Stimulated activated CD8-positive, alpha-beta memory T cell treated with anti-CD3 and anti-CD28 coated beads, Interleukin-12 subunit alpha, Interleukin-12 subunit beta, amount 100 ng/mL, for 1 hour (primary cell): ENCODE measurements at places on chromosomes 4 and X.
A peak's percentile ranks its signal among the peaks of the same experiment; 100 is the strongest.

- no peak for DNase-seq
Measured at GRCh38 chr4:6471307-6472007, 957 bp downstream of the PPP2R2C start.

DNA sequence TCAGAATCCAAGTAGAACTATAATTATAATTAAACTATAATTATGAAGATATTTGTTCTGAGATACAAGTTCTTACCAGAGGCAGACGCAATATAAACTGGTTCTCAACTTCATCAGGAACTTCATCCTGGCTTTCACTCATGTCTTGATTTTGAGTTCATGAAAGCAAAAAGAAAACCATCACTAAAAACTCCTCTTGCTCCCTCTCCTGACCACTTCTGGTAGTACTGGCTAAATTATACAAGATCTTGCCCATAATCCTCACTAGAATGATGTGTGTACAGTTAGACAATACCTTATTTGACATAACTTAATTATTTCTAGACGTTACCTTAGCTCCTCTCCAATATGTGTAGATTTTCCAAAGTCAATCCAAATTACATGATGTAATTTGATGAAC, 3.7 kb downstream of the TAF7L start:
- no peak for DNase-seq

GRCh38 chr4:41359836-41360213, 103.1 kb downstream of the UCHL1 start:
- no peak for DNase-seq

DNA sequence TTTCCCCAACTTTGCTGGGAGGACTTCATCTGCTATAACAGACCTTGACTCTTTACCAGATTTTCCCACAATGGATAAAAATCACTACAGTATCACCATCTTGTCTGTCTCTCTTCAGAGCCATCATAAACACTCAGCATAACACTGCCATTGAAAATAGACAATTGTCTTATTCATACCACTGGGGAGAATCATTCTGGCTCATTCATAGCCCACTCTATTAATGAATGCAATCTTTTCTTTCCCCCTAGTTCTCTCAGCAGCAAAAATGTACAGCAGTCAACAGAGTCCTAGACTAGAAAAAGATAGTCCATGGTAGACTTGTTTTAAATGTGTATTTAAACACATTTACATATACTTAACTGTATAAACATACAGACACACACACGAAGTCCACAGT, 19.2 kb downstream of the SLC9A7 start:
- no peak for DNase-seq

- no peak for DNase-seq
Measured at GRCh38 chr4:129246910-129247461, 151.0 kb downstream of the C4orf33 start.

DNA sequence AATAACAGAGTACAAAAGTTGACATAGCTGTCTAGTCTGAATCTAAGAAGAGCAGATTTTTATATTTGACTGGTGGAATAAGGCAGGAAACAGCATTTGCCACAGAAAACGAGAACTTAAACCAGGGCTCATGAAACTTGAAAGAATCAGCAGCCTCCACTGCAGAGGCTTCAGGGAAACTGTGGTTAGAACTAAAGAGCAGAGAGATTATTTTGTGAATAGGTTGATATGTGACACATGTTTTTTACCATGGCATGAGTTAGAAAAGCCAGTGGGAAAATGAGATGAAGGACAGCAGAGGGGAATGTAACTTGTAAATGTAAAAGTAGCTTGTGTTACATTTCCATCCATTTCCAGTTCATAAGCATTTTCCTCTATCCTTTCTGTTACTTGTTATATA, 63.7 kb upstream of the CAMK2D start:
- DNase-seq = no peak

- no peak for DNase-seq
Measured at GRCh38 chr4:172898715-172899114, 269.9 kb upstream of the GALNT7 start.

DNA sequence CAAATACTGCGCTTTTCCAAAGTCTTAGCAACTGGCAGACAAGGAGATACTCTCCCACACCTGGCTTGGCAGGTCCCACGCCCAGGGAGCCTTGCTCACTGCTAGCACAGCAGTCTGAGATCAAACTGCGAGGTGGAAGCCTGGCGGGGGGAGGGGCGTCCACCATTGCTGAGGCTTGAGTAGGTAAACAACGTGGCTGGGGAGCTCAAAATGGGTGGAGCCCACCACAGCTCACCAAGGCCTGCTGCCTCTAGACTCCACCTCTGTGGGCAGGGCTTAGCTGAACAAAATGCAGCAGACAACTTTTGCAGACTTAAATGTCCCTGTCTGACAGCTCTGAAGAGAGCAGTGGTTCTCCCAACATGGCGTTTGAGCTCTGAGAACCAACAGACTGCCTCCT, 23.0 kb upstream of the NFKB1 start:
- no peak for DNase-seq

DNA sequence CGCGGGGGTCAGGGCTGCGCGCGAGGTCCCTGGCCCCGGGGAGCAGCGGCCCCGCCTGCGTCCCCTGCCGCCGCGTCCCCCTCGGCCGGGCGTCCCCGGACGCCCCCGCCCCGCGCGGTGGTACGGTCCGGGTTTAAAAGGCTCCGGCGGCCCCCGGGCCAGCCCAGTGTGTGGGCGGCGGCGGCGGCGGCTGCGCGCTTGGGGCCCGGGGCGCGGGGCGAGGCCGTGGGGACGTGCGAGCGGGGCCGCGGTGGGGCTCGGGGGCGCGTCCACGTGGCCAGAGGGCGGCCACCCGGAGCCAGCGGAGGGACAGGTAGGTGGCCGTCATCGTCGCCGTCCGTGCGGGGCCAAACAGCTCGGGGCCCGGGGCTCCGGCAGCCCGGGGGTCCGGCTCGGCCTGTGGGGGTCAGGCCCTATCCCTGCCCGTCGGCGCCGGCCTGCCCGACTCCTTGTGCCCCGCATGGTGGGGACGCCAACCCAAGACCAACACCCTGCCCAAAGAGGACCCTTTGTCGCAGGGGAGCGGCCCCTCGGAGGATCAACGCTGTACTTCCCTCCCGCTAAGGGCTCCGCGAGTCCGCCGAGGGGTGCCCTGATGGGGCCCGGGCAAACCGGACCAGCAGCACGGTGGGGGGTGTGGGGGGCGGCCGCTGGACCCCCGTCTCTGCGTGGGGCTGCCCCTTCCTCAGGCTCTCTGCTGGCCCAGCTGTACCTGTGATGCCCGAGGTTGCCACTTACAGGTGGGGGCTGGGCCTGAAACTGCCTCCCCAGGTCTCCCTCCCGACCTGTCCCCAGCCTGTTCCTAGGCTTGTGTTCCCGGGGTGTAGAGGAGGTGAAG, at the start of gene PLXNA3:
Gene PLXNA3 (plus strand): TSS at position 166 of the 838 bp plus-strand sequence. CDS start 1,903 bp downstream, outside the sequence.
- peak; percentile 44 for DNase-seq

GRCh38 chr4:94833394-94833793, 75.6 kb downstream of the BMPR1B start:
- no peak for DNase-seq

- DNase-seq = no peak
Measured at GRCh38 chr4:146368209-146368608, 153.5 kb downstream of the SLC10A7 start.

DNA sequence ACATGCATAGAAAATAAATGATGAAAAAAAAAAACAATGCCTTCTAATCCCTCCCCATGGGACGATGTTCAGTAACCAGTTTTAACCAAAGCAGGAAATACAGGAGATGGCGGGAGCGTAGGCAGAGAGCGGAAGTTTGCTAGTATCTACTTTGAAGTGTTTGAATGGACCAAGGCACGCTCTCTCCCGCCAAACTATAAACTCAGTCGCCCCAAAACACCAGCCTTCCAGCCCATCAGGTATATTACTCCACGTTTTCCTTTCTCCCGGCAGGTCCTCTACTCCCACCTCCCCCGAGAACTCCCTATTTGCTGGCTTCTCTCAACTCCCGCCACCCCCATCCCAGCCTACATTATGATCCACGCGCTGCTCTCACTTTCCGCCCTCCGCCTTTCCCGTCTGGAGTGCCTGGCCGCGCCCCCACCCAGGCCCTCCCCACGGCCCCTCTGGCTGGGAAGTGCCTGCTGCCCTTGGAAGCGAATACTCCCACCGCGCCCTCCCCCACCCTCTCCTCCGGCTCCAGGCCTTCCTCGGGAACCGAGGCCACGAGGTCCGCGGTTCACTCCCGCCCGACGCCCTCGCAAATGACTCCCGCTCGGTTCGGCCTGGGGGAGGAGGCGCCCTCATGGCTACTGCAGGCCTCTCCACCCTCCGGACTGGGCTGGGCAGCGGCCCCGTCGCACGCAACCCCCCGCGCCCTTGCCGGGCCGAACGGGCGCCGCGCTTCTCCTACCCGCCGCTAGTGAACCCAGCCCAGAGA, 723 bp downstream of the DHX15 start:
- DNase-seq = peak; percentile 11

DNA sequence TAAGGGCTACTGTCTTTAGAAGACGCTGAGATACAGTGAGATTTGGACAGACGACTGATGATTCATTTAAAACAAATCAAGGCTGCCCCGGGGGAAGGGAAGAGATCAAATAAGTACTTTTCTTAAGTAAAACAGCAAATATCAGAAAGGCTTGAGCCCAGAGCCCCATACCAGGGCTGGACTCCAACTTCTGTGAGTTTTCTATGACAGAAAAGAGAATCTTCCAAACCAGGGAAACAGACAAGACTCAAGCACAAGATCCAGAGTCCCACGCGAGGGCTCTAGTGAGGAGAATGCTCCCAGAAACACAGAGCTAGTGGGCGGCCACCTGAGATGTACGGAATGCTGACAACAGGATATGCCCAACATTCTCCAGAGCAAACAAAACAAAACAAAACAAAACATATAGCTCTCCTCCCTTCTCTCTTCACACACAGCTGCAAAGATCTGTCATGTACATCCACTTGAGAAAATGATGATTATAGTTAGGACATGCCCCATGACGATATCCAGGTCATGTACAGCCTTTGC, 13.1 kb downstream of the ACSL1 start:
- no peak for DNase-seq

GRCh38 chr4:99723612-99724011, 66.0 kb upstream of the C4orf54 start:
- no peak for DNase-seq

DNA sequence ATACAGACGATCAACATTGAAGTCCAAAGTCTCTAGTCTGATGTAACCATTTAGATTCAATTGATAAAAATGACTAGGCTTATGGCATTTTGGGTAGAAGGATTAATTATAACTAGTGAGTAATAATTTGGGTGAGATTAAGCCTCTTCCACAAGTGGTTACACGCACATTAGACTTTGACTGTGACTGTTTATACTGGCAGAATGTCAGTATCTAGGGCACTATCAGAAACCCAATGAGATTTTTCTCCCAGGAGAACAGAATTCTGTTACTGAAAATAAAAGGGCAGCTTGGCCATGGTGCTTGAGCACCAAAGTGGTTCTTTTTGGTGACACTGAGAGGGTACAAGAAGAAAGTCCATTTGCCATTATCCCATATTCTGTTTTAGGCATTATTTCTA, 3.3 kb downstream of the PLS3 start:
- DNase-seq = no peak

DNA sequence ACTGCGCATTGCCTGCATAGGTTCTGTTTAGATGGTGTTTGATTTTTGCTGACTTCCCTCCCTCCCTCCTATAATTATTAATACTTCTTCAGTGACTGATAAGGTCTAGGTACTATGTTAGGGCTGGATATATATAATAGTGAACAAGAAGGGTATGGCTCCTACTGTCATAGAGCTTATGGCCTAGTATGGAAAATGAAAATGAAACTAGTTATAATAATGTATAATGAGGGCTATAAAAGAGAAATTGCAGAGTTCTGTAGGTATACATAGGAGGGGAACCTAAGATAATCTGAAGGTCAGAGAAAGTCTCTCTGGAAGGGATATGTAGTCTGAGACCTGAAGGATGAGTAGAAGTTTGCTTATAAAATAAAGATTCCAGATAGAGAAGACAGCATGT, 102.1 kb downstream of the DCK start:
- no peak for DNase-seq

DNA sequence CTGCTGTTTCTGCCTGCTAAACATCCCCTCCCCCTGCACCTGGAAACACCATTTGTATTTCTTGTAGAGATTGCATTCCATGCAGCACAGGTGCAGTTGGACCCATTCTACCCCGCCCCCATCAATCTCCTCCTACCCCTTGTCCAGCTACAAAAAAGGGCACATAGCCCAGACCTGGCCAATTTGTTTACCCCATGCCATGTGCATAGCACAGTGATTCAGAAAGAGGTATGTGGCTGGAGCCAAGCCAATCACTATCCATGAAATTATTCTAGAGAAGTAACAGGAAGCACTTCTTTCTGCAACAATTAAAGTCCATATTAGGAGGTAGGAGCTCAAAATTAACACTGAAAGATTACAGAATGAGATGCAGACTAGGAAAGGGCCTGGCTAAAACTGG, 20.2 kb upstream of the TMEM184C start:
- no peak for DNase-seq

GRCh38 chrX:38055170-38055847, 49.0 kb downstream of the SYTL5 start:
- DNase-seq = no peak

DNA sequence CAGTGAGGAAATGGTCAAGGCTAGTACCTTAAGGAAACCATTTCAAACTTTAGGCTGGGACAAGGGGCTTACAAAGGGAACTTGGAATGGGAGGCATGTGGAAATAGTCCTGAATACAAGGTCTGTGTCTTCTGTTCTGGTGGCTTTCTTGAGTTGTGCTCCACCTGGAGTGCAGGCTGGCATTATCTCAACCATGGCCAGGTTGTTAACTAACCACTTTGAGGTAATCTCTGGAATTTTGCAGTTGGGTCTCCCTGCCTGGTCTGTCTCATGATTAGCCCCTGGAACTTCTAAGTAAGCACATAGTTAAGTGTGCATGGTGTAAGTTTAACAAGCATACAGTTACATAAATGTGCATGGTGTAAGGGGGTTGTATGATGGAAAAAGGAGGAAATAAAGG, 77.5 kb downstream of the PCDH18 start:
- DNase-seq = no peak

DNA sequence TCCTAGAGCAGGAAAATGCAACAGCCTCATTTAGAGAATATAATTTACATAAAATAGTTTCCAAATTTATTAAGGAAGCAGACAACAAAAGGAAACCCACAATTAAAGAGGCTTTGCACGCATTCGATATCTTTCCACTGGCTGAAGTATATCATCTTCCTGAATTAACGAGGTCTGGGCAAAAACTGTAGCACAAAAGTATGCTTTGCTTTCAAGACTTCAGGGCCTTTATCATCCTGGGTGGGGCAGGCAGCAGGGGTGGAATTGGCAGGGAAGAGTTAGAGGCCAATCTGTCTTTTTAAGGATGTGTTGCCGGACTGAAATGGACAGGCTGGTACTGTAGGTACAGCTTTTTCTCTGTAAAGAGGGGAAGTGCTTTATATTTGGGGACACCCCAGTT, 17.0 kb upstream of the STX18 start:
- DNase-seq = no peak

- DNase-seq = no peak
Measured at GRCh38 chr4:83065266-83065665, 30.3 kb downstream of the COPS4 start.

DNA sequence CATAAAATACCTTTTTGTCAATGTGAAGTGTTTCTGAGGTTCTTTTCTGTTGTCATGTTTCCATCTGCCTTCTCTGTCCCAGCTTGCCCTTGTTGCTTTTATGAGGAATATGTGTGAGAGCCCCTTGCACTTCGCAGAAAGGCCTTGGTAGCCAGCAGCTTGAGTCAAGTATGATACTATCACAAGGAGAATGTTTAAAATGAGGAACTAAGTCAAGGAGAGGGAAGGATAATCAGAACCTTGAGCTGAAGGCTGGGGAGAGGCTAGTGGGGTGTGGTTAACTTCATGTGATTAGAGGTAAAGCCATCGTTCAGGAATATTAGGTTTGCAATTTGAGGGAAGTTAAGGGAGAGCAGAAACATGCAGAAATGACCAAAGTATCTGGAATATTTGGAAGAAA, 12.7 kb downstream of the PGK1 start:
- DNase-seq = no peak

GRCh38 chr4:4416981-4417380, 30.1 kb downstream of the NSG1 start:
- no peak for DNase-seq
